NCI-H345 (cell line): ENCODE measurements at places on chromosomes 12 and 14.

GRCh38 chr12:108357834-108358579 is 18.9 kb upstream of the CMKLR1 start:
- no peak for DNase-seq

DNA sequence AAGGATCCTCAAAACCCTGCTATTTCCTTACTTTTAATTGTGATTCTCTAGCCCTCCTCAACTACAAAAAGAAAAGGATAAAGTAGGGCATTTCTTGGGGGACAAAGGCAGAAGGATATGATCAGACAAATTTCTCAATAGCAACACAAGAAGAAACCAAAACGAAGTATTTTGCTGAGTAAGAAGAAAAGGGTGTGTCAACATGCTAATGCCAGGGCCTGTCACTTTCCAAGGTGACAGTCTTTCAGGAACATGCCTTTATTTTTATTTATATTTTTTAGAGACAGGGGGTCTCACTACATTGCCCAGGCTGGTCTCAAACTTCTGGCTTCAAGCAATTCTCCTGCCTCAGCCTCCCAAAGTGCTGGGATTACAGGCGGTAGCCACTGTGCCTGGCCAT is 39.8 kb downstream of the CBX5 start:
- no peak for DNase-seq

DNA sequence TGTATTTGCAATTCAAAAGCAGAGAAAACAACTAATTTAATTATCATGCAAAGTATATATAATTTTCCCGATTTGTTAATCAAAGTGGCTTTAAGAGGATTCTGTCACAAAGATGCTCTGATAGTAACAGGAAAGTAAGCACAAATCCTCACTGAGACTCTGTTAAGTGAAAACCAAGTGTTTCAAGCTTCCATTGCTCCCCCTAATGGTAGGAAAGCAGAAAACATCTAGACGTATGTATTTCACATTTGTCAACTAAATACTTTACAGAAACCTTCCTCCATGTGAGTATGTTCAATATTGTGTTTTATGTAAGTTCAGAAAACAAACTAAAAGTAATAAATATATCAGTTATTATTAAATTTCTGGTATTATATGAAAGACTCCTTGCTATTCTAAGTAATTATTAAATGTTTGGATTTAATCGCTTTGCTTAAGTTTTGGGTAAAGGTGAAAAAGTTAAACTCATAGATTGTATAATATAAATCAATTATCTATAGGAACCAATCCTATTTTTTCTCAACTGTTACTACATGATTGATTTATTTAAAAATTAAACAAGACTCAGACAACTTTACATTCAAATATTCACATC is 1.5 kb upstream of the NTS start:
- DNase-seq = peak; percentile 73

DNA sequence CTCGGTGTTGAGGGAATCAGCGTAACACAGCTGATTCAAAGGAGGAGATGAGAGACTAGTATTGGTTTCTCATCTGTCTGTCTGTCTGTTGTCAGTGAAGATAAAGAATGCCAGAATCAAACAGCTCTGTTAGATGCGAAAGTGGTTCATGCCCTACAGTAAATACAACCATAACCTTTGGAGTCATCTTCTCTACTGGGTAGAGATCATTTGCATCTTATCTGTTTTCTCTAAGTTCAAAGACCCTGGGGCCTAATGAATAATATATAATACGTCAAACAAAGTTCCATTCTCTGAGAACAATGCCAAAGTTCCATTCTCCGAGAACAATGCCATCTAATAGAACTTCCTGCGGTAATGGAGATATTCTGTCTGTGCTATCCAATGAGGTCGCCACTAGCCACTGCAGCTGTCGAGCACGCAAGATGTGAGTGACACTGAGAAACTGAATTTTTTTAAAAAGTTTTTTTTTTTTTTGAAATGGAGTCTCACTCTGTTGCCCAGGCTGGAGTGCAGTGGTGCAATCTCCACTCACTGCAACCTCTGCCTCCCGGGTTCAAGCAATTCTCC is 6.6 kb downstream of the IL31 start:
- DNase-seq = no peak

GRCh38 chr12:104602406-104602805 is 145.7 kb downstream of the CHST11 start:
- DNase-seq = no peak

DNA sequence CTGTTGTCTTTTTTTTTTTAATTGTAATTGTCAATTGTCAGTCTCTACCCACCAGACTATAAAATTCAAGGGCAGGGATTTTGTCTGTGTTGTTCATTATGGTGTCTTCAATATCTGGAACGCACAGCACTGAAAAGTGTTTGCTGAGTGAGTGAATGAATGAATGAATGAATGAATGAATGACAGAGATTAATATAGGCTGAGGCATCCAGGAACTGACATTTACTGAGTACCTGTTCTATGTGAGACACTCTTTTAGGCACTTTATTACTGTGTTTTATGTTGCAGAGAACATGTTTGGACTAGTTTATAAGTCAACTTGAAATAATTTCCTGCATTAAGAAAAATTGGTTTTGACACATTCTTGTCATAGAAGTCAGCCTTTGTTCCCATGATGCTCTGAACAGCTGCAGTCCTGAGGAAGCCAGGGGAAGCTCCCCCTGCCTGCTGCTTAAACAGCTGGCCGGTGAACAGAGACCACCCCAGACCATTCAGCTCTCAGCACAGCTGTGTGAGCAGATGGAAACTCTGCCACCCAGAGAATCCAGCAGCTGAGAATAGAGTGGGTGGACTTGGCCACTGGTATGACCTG is 160.7 kb upstream of the CCND2 start:
- DNase-seq = no peak
